ENCODE measurements at places on chromosomes 7 and 10.

- no peak for DNase-seq
These were observed 4.6 kb downstream of the GPR15LG start for GRCh38 chr10:84178160-84178609.

- DNase-seq, result no peak
These were observed 7.1 kb upstream of the RBM28 start for GRCh38 chr7:128350708-128351295.

GRCh38 chr10:80252296-80252887 lies 37.1 kb downstream of the MAT1A start:
- no peak for DNase-seq

GRCh38 chr7:40796723-40797122 lies 661.9 kb downstream of the SUGCT start:
- no peak for DNase-seq

DNA sequence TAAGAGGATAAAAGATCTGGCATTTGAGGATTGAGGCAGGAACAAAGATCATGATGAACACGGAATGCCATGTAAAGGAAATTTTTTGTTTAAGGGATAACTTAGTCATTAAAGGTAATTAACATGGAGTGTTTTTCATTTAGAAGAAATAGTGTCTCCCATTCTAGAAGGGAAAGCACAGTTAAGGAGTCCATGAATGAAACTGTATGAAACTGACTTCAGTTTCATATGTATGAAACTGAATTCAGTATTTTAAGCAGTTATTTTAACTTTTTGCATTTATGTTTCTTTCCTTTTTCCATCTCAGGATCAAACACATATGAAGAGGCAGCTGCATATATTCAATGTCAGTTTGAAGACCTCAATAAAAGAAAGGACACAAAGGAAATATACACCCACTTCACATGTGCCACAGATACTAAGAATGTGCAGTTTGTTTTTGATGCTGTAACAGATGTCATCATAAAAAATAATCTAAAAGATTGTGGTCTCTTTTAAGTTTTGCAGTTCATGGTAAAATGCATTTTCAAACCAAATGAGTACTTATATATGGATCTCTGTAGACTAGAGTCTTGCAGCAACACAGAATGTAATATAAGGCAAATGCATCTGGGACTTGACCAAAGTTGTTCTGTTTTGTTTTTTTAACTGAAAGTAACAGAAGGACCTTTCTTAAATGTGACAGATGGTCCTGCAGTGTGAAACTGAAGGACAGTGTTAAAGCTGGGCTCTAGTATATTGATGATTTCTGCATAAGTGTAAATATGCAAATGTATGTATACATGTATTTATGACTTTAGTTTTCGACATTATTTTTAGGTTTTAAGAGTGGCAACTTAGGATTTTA lies 82.6 kb downstream of the GNAI1 start:
- no peak for DNase-seq

DNA sequence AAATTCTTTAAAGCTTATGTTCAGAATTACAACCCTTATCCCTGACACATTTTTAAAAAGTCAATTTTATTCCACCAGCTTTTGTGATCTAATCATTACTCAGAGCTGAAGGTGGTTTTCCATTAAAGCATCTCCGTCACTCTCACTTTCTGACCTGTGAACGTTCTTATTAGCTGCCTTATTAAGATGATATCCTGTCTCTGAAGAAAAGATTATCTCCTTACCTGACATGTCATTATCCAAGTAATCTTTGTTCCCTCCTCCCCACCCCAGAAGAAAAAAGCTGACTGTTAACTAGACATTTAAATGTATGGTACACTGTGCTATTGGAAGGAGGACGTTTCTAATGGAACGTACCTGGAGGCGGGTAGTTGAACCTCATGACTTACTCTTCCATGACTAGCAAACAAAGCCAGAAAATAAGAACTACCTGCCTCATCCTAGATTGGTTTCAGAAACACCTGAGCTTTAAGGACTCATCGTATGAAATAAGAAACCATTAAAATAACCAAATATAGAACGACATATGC lies 708.7 kb downstream of the PARD3 start:
- DNase-seq, result no peak

- DNase-seq, result no peak
These were observed 130.3 kb upstream of the ASAH2 start for GRCh38 chr10:50381642-50382041.

GRCh38 chr7:152858761-152859160 lies 99.2 kb downstream of the ACTR3B start:
- no peak for DNase-seq

GRCh38 chr10:102596506-102596971 lies 47.7 kb upstream of the TRIM8 start:
- no peak for DNase-seq
